ENCODE measurements at places on chromosomes 7 and 10.

DNA sequence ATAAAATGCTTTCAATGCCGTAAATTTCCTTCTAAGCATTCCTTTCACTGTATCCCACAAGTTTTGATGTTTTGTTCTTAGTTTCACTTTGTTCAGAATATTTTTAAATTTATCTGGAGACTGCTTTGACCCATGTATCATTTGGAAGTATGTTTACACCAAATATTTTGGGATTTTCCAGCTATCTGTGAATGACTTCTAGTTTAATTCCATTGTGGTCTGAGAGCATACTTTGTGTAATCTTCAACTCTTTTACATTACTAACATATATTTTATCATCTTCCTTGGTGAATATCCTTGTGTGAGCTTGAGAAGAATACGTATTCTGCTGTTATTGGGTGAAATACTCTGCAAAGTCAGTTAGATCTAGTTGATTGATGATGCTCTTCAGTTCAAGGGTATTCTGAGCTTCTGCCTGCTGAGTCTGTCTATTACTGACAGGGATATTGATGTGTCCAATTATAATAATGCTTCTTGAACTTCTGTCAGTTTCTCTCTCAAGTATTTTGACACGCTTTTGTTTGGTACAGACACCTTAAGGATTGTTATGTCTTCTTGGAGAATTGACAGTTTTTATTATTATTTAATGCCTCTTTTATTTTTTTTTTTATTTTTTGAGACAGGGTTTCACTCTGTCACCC lies 31.6 kb downstream of the MKLN1 start:
- peak; percentile 54 for DNase-seq

- no peak for DNase-seq
Measured at GRCh38 chr10:118804262-118804773, 49.5 kb upstream of the CACUL1 start.

GRCh38 chr7:98826811-98827231 lies 43.0 kb downstream of the TMEM130 start:
- DNase-seq = no peak

GRCh38 chr10:124228471-124228870 lies 135.1 kb upstream of the CHST15 start:
- DNase-seq = no peak

All from fibroblast of skin of scalp (primary cell).